ENCODE measurements at places on chromosomes 12 and 14.

GRCh38 chr12:84313323-84313675, 599.3 kb downstream of the SLC6A15 start:
- DNase-seq = no peak

- DNase-seq = no peak
These were observed 90.0 kb downstream of the RIN3 start for GRCh38 chr14:92603309-92604242.

DNA sequence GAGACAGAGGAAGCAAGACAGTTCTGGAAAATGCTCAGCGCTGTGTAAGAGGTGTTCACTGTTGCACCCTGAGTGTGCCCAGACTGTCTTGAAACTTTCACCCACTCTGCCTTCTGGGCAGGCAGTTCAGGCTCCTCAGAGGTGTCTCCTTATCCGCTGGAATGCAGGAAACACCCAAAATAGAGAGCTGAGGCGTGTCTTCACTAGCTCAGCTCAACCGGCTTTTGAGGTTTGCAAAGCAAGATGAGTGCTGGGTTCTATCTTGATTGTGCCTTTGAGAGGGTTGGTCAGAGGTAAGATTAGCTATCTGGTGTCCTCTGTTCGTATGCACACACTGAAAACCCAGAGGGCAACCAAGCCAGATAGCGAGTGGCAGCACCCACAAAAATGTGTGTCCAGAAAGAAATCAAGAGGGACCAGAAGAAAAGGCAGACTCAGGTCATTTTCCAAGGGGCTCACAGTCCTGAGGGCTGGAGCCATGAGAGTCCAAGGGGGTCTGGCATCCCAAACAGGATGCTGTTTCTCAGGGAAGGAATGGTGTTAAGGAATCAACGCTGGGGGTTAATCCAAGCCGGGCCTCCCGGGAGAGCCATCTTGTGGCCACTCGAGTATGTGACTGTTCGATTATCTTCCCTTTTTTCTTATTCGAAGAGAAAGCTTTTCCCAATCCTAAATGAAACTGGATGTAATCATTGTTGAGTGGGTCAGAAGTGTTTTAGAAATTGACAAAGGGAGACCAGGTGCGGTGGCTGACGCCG, 47.1 kb downstream of the TBX3 start:
- no peak for DNase-seq

- no peak for DNase-seq
These were observed 89.1 kb downstream of the TTC7B start for GRCh38 chr14:90727082-90727481.

- no peak for DNase-seq
These were observed 79.8 kb downstream of the PTPN11 start for GRCh38 chr12:112498580-112498979.

All from stimulated activated CD8-positive, alpha-beta memory T cell treated with anti-CD3 and anti-CD28 coated beads, Interleukin-15, amount 100 ng/mL, for 48 hours (primary cell).